Prostate gland (tissue), 2 donors: ENCODE measurements at places on chromosomes 7 and 10.
A peak's percentile ranks its signal among the peaks of the same experiment; 100 is the strongest.

DNA sequence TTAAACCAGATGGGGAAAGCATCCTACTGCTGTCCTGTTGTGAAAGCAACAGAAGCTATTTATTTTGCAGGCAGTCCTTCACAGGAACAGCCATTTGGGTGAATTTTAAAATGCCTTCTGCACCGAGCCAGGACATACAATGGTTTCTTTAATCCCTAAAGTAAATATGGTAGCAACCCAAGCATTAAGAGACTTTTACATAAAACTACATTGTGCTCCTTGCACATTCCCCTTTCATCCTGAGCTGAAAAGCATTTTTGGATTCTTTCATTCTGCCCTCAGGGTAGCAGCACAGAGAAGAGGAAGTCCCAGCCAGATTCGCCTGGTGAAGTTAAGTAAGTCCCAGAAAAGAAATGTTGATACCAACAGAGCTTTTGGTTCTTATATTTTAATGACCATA, 84.0 kb upstream of the FAM3C start:
- no peaks in the 10 kb centered on the region for H3K27me3 ChIP-seq
- H3K4me1 ChIP-seq: no peaks in the 10 kb centered on the region
- no peak overlapping the region for H3K4me3 ChIP-seq
- no peaks in the 10 kb centered on the region for H3K36me3 ChIP-seq

DNA sequence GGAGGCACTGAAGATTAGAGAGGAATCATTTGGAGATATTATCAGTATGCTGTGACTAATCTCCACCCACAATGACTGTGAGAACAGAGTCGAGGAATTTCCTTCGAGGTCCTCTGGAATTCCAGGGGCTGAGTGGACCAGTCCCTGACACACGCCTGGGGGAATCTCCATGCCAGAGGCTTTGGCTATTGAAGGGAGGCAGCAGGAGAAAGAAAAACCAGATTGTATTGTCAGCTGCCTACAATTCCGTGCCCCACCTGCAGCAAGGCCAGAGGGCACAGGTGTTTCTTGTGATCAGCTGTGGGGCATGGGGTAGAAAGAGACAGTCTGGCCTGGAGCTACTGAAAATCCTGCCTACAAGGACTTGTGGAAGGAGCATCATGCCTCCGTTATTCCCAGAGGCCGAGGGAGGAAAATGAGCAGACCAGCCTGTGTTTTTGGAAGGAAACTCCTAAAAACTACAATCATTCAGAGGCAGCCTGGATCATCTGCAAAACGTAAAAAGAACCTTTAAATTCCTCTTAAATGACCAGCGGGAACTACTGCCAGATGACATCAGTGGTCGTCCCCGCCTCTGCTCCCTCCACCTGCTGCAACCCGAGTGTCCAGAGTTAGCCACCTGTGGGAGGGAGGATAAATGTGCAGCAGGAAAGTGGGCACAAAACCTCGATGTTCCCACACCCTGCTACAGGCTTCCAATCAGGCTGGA, 25.4 kb upstream of the ANK3 start:
- H3K4me3 ChIP-seq: no peak overlapping the region
- no peaks in the 10 kb centered on the region for H3K4me1 ChIP-seq
- no peak for DNase-seq
- H3K27me3 ChIP-seq: no peaks in the 10 kb centered on the region

- peak; percentile 62 for DNase-seq
- no peaks in the 10 kb centered on the region for H3K27me3 ChIP-seq
- H3K36me3 ChIP-seq: no peaks in the 10 kb centered on the region
These were observed 54.1 kb downstream of the KIAA1217 start for GRCh38 chr10:24262929-24263590.

GRCh38 chr10:44878706-44879530, 32.2 kb upstream of the TMEM72 start:
- peak overlapping the region; percentile 53 for H3K27ac ChIP-seq
- no peaks in the 10 kb centered on the region for H3K4me1 ChIP-seq
- H3K4me3 ChIP-seq: peak overlapping the region; percentile 35
- no peaks in the 10 kb centered on the region for H3K27me3 ChIP-seq
- H3K36me3 ChIP-seq: no peaks in the 10 kb centered on the region
- peak; percentile 80 for DNase-seq
